ENCODE measurements at places on chromosomes 1 and 21.

DNA sequence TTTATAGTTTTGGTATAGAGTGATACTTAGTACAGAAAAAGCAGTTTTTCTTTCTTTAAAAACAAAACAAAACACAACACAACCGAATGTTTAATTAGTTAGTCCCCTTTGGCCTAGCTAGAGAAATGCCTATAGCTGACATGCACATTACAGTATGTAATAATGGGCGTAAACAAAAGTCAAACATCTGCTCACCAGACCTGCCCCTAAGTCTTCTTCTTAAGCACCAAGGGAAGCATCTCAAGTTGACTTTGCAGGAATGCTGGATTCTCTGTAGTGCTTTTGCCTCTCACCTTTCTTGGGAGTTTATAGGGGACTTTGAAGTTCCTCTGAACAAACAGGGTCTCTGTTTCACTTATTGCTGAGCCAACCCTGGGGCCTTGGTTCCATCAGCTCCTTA, 143.7 kb downstream of the TM2D1 start:
- DNase-seq = no peak

DNA sequence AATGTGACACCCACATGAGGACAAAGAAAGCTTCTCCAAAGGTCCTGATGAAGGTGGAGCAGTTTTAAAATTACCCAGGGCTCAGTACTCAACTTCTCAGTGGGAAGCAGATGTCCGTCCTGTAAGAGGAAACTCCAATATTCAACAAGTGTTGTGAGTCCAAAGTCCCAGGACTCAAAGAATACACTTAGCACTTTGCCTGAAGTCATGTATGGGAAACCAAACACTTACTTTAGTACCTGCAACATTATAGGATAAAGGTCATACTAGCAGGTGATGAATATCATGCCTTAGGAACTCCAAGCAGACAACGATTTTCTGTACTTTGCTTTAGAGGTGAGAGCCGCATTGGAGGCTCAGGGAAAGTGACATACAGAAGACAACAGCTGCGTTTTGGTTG, 37.2 kb upstream of the ST6GALNAC3 start:
- DNase-seq = no peak

GRCh38 chr1:221740993-221741702, 741 bp downstream of the DUSP10 start:
- DNase-seq = peak; percentile 18

- no peak for DNase-seq
Observed at GRCh38 chr21:18588001-18588662, 184.5 kb upstream of the TMPRSS15 start.

DNA sequence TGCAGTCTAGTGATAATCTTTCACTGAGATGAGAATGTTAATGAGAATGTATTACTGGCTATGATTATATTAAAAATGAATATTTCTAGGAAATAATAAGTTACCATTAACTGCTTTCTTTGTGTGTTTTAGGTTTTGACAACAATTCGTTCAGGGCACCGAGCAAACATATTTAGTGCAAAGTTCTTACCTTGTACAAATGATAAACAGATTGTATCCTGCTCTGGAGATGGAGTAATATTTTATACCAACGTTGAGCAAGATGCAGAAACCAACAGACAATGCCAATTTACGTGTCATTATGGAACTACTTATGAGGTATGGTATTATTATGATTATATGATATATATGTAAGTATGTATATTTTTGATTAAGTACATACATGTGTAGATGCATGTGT, 37.8 kb upstream of the MPC2 start:
- no peak for DNase-seq

- no peak for DNase-seq
Observed at GRCh38 chr1:14977338-14977931, 176.1 kb upstream of the TMEM51 start.

GRCh38 chr1:194369060-194369459, 1182.6 kb upstream of the B3GALT2 start:
- no peak for DNase-seq

GRCh38 chr1:21898326-21899200, 38.5 kb downstream of the HSPG2 start:
- no peak for DNase-seq

GRCh38 chr1:14741082-14741481, 142.6 kb downstream of the KAZN start:
- DNase-seq = no peak

GRCh38 chr1:156546267-156546666, 26.1 kb downstream of the IQGAP3 start:
- no peak for DNase-seq

GRCh38 chr1:31020007-31020790, 45.3 kb downstream of the PUM1 start:
- no peak for DNase-seq

DNA sequence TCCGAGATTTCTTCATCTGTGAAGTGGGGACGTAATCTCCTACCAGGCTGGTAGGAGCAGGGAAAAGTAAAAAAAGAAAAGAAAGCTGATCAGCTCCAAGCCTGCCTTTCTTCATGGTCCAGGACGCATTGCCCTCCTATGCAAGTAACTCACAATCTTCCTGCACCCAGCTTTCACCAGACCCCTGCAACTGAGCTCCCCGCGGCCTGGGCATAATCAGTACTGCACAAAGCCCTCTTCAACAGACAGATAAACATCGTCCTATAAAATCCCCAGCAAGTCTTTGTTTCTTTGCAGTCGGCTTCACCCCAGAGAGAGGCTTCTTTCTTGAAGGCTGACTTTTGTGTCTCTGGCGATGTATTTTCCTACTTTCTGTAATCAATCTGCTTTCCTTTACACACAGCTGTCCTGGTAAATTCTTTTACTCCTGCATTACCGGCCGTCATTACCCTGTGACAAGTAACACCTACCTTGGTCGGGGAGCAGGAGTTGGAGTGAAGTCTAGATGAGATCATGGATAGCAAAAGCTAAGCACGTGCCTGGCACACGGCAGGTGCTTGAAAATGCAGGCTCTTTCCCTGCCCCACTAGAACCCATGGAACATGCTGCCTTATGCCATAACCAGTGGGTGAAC, 8.3 kb downstream of the PADI1 start:
- DNase-seq = no peak

DNA sequence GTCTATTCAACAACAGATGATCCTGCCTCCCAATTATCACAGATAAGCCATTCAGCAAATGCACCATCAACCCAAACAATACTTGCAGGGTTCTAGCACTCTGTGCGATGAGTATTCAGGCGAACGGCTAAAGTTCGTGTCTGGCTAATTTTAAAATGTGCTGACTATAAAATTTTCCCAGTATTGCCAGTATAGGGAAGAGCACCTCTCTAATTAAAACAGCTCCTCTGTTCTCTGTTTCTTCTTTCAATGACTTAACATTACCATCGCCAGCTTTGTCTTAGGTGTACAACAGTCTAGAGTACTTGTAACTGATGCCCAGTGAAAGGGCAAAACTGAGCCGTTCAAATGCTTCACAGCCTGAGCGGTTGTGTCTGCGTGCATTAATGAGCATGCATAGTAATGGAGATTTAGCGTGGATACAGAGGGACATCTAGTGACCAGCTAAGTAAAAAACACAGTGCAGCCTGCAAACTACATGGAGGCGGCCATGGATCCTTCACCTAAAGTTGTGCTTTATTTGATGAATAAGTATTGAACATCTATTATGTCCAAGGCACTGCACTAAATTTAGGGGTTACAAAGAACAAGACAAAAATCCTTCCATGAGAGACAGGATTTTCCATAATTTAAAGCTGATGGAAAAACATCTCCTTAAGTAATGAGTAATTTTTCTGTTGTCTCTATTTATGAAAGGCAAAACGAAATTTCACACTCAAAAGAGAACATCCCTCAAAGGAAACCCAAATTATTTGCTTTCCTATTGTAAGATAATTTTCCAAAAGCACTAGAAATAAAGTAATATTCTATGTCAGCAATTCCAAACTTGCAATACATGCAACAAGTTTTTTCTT, 120.0 kb downstream of the SETD4 start:
- peak; percentile 3 for DNase-seq

DNA sequence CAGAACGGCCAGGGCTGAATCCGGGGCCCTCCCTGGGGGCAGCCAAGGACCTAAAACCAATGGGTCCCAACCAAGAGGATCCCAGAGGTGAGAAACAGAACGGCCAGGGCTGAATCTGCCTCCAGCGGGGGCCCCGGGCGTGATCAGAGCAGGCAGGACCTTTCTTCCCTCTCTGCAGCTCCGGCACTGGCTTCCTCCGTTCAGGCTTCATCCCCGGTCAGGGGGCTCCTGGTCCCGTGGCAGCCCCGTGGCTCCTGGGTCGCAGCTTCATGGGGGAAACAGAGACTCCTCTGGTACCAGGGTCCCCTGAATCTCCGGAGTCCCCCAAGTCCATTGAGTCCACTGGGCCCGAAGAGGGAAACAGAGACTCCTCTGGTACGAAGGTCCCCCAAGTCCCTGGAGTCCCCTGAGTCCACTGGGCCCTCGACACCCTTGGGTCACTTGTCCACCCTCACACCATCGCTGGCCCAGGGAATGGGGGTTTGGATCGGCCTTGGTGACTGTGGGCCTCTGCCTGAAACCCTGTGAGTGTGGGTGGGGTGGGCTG, 60.1 kb downstream of the PRKCZ start:
- DNase-seq = no peak

GRCh38 chr1:147717051-147717705, 43.2 kb downstream of the GJA5 start:
- DNase-seq = no peak

DNA sequence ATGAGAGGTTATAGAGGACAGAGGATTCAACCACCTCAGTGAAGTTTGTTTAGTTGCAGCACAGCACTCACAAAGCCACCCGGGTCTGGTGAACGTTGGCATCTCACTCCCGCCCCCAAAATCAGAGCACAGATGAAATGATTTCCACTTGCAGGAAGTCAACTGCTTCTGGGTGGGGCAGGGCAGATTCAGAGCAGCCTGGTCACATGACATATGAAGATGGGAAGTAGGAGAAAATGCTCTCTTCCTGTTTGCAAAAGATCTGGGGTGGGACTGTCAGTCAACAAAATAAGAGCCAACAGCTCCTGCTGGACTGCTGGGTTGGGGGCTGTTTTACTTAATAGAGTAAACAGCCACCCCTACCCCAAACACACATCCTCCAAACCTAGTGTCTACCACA, 43.2 kb downstream of the LRRC71 start:
- peak; percentile 15 for DNase-seq

DNA sequence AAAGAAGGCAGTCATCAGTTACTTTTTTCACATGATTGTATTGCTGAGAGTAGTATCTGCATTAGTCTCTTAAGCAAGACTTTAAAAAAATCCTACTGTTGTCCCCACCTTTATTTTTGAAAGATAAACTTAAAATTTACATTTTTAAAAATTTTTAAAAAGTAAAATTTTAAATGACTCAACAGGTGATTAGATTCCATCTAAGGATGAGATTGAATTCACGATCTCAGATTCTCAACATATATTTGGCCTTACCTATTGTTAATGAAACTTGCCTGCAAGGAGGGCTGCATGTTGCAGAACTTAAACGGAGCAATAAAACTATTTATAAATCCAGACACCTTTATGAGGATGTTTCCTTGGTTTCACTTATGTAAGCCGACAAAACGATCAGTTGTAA, 75.2 kb downstream of the OLFML2B start:
- no peak for DNase-seq

GRCh38 chr1:196433000-196433399, 175.2 kb downstream of the KCNT2 start:
- no peak for DNase-seq

DNA sequence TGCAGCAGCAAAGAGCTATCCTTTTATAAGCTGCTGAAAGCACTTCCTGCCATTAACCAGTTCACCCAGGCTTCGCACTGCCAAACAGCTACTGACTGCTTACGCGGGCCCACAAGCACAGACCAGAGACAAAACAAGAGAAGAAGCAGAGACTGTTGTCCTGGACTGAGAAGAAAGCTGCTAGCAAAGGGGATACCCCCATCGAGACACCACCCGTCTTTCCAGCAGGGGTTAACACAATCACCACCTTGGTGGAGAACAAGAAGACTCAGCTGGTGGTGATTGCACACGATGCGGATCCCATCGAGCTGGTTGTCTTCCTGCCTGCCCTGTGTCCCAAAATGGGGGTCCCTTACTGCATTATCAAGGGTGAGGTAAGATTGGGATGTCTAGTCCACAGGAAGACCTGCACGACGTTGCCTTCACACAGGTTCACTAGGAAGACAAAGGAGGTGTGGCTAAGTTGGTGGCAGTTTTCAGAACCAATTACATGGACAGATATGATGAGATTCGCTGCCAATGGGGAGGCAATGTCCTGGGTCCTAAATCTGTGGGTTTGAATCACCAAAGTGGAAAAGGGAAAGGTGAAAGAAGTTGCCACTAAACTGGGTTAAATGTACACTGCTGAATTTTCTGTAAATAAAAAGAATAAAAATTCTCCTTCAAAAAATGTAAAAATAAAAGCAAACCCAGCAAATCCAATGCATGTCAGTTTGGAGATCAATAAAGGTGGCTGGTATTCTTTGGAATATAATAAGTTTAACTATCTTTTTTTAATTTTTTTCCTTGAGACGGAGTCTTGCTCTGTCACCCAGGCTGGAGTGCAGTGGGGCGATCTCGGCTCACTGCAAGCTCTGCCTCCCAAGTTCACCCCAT, 1.2 kb downstream of the FMO5 start:
- DNase-seq = no peak

GRCh38 chr1:32032275-32032615, 18.6 kb downstream of the KHDRBS1 start:
- DNase-seq = no peak

GRCh38 chr1:209875515-209875914, 47.7 kb downstream of the UTP25 start:
- no peak for DNase-seq

DNA sequence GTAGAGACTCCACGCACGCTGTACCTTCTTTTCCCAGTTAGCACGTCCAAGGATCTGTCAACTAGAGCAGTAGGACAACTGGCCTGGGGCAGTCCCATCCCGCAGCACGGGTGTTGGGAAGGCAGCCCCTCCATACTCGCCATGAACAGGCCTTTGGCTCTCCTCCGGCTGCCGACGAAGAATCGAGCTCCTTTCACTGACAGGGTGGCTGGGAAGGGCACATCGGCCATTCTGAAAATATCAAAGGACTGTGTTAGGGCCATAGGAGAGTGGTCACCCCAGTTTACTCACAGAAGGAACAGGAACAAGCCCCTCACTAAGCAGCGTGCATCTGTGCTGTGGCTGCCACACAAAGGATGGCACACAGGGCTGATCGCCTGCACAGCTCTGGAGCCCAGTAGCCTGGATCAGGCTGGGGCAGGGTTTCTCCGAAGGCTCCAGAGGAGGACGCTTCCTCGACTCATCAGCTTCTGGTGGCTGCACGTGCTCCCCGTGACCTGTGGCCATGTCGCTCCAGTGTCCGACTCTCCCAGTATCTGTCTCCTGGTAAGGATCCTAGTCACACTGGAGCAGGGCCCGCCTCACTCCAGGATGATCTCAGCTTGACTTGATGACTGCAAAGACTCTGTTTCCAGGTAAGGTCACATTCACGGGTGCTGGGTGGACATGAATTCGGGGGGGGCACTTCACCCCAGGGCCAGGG, 8.9 kb downstream of the KRTAP10-1 start:
- DNase-seq = no peak

GRCh38 chr1:76106719-76107235, 32.2 kb downstream of the ST6GALNAC3 start:
- no peak for DNase-seq

DNA sequence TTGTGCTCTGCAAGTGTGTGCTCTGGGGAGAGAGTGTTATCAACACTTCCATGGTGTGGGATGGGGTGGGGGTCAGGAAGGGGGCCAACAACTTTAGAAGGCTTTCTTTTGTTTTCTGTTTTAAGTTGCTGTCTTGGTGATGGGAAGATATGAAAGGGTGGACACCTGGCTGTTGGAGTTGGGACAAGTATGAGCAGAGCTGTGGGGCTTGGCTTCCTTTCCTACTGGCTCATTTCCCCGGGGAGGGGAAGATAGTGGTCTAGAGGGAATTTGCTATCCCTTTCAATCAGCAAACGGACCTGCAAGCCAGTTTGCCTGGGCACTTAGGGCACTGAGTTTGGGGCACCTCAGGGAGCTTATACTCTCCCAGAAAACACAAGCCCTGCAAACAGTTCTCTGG, 19.2 kb downstream of the IER5 start:
- DNase-seq = no peak

Measured in activated naive CD8-positive, alpha-beta T cell treated with anti-CD3 and anti-CD28 coated beads for 36 hours (primary cell).